ENCODE measurements at places on chromosomes 13 and 19.

DNA sequence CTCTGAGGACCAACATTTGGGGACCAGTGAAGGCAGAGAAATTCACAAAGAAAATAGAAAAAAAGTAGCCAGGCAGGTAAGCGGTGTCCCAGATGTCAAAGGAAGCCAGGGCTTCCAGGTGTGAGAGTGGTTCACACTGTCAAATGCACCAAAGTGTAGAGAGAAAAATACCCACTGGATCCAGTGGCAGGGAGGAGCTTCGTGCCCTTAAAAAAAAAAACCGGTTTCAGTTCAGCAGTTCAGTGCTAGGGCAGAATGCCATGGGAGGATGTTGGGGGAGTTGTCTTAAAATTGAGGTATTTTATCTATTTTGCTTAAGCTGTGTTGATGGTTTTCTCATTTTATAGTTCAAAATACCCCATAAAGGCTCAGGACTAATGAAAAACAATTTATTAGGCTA lies 47.8 kb upstream of the C1QTNF9 start:
- DNase-seq = no peak

- DNase-seq = no peak
Measured at GRCh38 chr13:47846886-47847285, 154.2 kb downstream of the SUCLA2 start.

DNA sequence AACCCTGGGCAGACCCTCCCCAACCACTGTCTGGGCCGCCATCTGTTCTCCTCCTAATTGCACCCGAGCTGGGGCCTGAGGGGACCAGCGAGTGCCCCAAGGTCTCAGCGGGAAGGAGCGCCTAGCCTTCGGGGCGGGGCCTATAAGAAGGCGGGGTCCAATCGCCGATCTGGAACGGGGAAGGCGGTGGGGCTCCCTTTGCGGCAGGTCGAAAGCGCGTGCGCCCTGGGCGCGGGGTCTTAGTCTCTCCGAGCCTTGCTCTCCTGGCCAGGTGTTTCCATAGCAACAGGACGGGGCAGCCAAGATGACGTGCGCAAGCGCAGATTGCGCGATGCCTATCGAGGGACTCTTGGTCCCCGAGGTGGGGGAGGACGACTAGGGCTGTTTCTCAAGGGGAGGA lies 2.8 kb downstream of the MAST1 start:
- DNase-seq = peak; percentile 78

DNA sequence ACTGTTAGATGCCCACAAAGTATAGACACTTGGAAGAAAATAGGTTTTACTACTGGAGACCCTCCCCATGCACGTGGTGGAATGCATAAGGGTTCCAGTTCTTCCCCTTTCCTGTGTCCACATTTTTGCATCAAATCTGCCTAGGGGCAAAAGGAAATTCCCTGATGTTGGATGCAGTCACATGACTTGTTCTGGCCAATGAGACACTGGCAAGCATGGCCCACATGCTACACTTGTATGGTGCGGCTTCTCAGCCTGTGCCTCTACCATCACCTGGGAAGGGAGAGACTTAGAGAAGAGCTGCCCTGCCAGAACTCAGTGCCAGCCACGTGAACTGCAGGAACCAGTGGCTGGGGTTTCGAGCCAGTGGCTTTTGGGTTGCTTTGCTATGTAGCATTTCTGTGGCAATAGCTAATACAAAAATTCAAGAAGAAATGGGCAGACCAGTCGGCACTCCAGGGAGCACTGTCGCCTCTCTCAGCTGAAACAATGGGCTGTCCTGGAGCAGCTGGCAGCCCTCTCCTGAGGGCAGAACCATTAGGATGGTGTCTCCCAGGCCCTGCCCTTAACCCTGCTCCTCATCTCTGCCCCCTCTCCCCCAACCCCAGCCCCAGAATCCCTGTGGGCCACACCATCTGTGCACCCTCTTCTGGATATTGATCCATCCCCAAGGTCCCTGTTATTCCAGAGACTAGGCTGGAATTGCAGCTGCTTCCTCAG lies 634.0 kb downstream of the UQCRFS1 start:
- DNase-seq = no peak

DNA sequence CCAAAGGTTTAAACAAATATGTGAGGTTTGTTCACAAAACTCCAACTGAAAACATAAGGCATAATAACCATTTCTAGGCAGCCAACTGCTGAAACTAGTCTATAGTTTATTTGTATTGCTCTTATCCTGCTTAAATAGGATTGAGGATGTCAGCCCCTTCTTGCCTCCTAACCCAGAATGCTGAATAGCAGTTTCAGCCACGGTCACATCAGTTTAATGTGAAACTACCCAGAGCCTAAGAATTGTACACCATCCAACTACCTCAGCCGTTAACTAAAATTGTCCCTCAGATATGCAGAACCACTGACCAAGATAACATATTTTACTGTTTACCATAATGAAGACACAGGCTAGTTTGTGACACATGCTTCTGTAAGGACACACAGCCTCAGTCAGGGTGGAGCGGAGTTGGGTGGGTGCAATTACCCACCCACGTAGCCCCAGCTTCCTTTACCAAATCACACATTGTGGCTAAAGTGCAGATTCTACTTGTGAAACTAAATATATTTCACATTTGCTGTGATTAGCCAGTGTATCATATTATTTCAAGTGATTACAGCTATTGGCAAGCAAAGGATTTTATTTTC lies 259.9 kb downstream of the EFNB2 start:
- no peak for DNase-seq

DNA sequence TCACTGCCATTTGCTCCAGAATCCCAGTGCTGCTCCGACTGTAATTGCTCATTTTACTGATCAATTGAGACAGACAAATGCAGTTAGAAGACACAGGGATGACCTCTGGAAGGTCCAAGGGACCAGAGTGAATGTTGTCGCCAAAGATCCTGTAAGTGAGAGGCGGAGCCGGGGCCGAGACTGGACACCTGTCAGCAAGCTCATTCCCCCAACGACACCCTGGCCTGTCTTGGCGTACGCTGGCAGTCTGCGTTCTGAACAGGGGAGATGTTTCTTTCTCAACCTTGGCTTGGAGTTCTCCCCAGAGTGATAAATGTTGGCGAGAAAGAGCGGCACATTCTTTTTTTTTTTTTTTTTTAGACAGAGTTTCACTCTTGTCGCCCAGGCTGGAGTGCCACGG lies 24.2 kb downstream of the GADD45B start:
- no peak for DNase-seq

GRCh38 chr13:25687471-25688225 lies 315.9 kb downstream of the ATP8A2 start:
- no peak for DNase-seq

- peak; percentile 15 for DNase-seq
Measured at GRCh38 chr19:56177564-56178243, 1.9 kb downstream of the GALP start.

DNA sequence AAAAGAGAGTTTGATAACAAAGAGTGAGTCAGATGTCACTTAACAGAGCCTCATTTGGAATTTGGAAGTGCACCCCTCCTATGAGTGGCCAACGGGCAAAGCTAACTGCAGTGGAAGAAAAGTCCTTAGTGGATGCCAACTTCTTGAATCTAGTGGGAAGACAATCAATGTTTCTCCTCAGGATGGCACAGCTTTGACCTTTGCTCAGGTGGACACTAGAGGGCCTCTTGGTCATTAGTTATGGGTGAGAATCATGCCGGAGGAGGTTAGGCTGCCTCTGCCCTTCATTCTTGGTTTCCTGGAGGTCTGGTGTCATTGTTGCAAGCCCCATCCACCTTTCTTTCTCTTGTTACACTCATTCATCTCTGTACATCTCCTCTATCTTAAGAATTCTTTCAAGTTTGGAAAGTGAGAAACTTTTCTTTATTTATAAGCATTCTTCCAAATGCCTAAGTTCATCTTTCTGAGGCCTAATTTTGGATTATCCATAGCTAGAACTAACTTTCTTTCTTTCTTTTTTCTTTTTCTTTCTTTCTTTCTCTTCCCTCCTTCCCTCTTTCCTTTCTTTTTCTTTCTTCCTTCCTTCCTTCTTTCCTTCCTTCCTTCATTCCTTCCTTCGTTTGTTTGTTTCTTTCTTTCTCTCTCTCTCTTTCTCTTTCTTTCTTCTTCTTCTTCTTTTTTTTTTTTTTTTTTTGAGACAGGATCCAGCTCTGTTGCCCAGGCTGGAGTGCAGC lies 327.2 kb upstream of the TSHZ3 start:
- DNase-seq = no peak

- no peak for DNase-seq
Measured at GRCh38 chr13:110107568-110108347, 199.2 kb downstream of the COL4A1 start.

DNA sequence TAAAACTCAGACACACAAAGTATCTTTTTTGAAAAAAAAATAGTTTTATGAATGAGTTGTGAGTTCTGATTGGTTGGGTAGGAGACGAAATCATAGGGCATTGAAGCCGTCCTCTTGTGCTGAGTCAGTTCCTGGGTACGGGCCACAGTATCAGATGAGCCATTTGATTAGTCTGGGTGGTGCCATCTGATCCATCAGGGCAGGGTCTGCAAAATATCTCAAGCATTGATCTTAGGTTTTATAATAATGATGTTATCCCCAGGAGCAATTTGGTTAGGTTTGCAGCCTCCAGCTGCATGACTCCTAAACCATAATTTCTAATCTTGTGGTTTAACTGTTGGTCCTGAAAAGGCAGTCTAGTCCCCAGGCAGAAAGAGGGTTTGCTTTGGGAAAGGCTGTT lies 1310.6 kb downstream of the SLITRK1 start:
- no peak for DNase-seq

- DNase-seq = no peak
Measured at GRCh38 chr13:38862443-38862842, 128.2 kb downstream of the STOML3 start.

DNA sequence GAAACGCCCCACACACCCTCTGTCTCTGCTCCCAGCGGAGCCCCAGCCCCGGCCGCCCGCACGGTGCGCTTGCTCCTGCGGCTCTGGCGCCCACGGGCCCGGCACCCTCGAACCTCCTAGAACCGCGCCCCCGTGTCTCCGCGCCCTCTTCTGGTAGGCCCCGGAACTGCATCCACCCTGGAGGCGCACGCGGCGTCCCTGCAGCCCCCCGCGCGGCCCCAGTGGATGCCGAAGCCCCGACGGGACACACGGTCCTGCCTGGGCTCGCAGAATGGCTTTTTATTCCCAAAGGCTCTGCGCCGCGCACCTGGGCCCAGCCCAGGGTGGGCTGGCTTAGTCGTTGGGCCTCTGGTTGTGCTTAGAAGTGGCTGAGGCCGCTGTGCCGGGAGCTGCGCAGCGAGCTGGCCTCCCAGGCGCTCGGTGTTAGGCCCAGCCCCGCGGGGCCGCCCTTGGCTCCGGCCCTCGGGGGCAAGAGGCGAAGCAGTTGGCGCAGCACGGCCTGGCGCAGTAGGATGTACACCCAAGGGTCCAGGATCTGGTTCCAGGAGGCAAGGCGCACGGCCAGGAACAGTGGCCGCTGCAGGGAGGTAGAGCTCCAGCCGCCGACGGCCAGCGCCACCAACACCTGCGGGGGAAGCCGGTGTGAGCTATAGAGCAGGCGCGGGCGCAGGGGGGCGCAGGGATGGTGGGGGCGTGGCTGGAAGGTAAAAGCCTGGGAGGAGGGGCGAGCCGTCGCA lies 2.8 kb downstream of the PTGER1 start:
- peak; percentile 79 for DNase-seq

GRCh38 chr19:54206831-54207177 lies 6.1 kb downstream of the RPS9 start:
- no peak for DNase-seq

DNA sequence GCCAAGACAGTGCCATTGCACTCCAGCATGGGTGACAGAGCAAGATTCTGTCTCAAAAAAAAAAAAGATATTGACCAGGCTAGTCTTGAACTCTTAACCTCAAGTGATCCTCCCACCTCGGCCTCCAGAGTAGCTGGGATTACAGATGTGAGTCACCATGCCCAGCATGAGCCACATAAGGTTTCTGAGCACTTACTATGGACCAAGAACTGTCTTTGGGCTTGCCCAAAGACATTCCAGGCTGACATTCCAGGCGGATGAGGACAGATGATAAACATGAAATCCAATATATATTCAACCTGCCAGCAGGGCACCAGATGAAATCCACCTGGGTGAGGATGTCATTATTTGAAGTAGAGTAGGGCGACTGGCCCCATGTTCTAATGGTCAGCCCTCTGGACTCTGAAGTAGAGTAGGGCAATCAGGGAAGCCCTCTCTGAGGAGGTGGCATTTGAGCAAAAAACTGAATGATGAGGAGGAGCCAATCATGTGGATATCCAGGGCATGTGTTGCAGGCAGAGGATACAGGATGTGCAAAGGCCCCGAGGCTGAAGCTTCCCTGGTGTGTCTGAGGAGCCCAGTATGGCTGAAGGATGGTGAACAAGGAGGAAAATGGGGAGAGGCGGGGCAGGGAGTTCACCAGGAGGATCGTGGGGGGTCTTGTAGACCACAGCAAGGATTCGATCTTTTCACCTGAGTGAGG lies 4.0 kb downstream of the C19orf38 start:
- DNase-seq = no peak

GRCh38 chr13:51063909-51064308 lies 47.2 kb downstream of the C13orf42 start:
- DNase-seq = no peak

DNA sequence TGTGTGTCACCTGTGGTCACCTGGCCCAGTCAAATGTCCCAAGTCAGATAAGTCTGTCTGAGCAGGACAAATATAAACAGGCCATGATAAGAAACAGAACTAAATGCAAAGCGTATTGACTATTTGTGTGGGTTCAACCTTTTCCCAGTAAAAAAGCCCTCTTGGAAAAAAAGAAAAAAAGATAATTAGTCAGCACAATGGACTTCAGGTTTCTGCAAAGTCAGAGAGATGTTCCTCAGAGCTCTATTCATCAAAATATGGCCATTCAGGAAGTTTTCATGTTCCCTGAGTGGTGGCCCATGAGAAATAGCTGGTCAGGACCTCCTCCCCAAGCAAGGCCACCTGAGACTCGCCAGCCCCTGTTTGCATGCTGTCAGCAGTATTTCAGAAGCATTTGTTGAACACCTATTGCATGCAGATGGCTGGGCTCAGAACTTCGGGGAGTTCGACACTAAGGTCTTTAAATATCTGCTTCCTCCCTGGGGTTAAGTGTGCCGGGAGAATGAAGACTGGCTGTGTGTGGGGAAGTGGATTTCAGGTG lies 2.7 kb downstream of the FFAR3 start:
- DNase-seq = no peak

DNA sequence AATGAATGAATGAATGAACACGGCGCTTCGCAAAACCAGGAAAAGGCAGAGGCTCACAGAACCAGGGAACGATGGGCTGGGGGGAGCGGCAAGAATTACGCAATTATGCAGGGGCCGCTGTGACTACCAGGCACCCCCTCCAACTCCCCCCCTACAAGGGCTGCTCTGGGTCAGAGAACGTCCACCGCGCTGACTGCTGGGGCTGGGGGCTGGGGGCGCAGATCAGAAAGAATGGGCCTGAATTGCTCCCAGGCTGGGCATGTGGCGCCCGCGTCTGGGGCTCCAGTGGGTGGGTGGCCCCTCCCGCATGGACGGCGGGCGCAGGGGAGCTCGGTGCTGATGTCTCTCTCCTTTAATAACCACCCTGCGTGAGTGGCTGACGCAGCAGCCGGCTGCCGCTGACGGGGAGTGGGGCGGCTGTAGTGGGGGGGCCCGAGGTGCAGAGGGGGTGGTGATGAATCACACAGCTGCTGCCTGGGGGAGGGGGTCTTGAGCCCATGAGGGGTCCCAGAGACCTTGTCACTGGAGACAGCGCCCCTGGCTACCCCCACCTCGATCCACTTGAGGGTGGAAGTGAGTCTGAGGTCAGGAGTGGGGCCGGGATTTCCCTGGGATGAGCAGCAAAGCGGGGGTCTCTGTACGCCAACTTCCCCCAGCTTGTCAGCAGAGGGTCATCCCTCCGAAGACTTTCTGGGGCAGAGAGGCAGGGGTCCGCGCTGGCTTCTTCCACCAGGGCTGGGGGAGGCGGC lies 1.5 kb upstream of the CIRBP start:
- DNase-seq = peak; percentile 89
